NCI-H2029 (cell line): ENCODE measurements at places on chromosomes 13 and 19.

DNA sequence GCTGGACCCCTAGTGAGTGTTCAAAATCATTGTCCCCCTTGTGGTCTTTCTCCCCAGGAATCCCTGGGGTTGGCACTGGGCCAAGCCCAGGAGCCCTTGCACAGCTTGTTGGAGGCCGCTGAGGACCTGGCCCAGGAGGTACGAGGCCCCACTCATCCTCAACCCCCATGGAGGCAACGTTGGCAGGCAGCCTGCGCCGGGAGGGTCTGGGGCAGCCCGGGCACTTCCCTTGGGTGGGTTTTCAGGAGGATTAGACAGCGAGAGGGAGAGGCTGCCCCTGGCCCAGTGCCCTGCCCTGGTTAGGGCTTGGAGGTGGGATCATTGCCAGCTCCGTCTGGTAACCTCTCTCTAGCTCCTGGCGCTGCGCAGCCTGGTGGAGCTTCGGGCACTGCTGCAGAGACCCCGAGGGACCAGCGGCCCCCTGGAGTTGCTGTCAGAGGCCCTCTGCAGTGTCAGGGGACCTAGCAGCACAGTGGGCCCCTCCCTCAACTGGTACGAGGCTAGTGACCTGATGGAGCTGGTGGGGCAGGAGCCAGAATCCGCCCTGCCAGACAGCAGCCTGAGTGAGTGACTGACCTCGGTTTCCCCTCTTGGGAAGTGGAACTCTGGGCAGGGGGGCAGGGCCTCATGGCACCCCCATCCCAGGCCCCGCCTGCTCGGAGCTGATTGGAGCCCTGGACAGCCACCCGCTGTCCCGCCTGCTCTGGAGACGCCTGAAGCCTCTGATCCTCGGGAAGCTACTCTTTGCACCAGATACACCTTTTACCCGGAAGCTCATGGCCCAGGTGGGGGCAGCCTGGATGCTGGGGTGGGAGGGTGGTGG lies 3.0 kb downstream of the ABCA7 start:
- peak; percentile 69 for DNase-seq

DNA sequence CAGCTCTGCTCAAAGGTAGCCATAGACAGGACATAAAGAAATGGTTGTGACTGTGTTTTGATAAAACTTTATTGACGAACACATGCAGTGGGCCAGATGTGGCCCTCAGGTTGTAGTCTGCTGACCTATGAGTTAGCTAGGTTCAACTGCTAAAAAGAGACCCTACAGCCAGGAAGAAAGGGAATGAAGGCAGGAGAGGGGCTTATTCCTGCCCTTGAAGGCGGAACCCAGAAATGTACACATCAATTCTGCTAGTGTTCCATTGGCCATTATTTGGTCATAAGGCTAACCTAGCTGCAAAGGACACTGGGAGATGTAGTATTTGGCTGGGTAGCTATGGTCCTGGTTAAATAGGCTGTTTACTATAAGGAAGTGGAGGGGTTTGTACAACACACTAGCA lies 18.0 kb downstream of the APBA3 start:
- no peak for DNase-seq

DNA sequence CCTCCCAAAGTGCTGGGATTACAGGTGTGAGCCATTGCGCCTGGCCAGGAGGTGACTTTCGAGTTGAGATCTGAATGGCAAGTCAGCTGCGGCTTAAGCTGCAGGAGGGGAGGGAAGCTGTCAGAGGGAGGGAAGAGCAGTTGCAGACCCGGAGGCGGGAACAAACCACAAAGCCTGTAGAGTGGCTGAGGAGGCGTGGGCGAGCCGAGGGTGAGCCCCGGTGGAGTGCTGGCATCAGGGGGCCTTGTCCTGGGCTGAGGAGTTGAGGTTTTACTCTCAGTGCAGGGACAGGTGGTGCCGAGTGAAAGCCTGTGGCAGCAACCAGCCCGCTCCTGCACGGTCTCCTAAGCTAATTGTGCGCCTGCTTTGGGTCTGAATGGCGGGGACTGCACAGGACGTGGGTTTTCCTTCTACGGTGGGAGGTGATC lies 24.2 kb downstream of the PPP1R37 start:
- DNase-seq: peak; percentile 78

GRCh38 chr13:51501096-51501495 lies 48.3 kb upstream of the INTS6 start:
- DNase-seq: no peak

- no peak for DNase-seq
Observed at GRCh38 chr13:26600343-26600742, 42.9 kb downstream of the WASF3 start.

DNA sequence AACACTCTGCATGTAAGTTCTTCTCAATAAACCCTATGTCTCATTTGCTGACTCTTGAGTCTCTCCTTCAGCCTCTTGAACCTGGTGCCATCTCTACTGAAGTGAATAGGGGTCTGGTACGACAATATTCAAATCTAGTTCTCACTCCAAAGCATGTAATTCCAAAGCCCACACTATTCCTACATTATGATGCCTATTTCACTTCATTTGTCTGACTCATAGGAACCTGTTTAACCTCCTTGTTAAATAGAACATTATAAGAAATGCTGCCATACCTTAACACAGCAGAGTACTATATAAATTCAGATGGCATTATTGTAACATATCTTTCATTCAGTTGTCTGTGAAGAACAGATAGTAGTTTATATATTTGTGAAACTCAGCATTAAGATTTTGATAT lies 67.1 kb downstream of the STARD13 start:
- no peak for DNase-seq

DNA sequence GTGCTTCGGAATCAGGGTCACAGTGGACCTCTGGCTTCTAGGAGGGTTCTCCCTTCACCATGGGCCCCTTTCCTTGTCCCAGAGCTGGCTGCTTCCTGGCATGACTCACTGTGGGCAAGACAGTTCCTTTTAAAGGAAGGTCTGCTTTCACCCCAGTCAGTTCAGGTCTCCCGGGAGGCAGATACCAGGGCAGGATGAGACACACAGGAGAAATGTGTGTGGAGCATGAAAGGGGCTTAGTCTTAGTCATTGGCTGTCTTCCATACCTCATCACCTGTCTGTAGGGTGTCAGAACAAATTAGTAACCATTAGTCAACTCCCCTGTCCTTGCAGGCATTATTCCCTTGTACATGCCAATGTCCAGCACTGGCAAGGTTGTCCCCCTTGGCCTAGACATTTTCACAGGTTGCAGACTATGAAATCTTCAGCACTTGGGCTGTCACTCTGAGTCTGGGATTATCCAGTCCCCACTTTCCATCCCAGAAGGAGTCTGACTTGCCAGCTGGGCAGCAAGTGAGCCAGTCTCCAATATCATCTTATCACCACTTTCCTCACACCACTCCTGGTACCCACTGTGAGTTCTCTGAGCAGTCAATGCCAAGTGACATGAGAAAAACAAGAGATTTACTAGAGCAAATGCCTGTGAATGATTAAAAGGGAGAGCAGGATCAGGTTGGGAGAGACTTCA lies 76.8 kb upstream of the MEDAG start:
- DNase-seq: no peak

GRCh38 chr19:2014131-2014571 lies 1.4 kb downstream of the BTBD2 start:
- no peak for DNase-seq

GRCh38 chr19:17125062-17125727 lies 49.6 kb downstream of the MYO9B start:
- no peak for DNase-seq

DNA sequence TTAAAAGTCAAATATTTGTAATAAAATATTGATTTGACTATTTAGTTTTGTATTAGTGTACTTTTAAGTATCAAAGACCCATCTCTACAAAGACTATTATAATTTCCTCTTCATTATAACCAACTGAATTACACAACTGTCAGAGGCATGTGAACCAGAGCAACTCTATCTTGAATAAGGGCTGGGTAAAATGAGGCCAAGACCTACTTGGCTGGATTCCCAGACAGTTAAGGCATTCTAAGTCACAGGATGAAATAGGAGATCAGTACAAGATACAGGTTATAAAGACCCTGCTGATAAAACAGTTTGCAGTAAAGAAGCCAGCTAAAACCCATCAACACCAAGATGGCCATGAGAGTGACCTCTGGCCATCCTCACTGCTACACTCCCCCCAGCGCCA lies 36.2 kb upstream of the ATP12A start:
- no peak for DNase-seq

DNA sequence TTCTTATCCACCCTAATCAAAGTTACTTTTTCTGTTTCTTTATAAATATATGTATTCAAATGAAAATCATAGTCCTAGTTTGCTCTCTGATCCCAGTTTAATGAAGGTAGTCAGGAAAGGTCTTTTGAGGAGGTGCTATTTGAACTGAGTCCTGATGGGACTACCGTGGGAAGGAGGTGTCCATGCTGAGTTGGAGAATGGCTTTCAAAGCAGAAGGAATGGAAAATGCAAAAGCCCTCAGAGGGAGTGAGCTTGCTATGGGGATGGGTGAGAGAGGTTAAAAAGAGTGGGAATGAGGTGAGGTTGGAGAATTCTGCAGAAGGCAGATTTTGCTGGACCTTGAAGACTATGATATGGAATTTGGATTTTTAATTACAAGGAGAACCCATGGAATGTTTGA lies 193.6 kb downstream of the GPC6 start:
- no peak for DNase-seq

DNA sequence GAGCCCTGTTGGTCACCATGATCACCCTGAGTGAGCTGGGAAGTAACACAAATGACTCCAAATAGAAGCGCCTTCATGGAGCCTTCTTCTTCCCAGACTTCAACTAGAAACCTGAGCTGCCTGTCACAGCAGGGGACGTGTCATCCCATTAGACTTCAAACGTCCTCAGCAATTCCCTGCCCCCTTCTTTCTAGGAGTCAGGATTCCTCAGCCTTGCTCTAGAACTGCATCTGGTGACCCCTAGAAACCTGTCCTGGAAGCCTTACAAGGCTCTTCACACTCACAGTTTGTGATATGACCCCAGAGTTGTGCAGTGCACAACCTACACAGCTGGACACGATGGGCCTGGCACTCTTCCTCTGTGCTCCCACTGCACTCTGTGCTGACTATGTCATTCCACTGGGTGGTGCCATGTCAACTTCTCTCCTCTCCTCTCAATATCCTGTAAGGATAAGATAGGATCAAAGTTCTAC lies 23.6 kb upstream of the TTYH1 start:
- no peak for DNase-seq

- no peak for DNase-seq
Observed at GRCh38 chr13:37884674-37885073, 15.1 kb upstream of the TRPC4 start.

GRCh38 chr13:72643311-72643989 lies 84.0 kb downstream of the MZT1 start:
- DNase-seq: no peak

DNA sequence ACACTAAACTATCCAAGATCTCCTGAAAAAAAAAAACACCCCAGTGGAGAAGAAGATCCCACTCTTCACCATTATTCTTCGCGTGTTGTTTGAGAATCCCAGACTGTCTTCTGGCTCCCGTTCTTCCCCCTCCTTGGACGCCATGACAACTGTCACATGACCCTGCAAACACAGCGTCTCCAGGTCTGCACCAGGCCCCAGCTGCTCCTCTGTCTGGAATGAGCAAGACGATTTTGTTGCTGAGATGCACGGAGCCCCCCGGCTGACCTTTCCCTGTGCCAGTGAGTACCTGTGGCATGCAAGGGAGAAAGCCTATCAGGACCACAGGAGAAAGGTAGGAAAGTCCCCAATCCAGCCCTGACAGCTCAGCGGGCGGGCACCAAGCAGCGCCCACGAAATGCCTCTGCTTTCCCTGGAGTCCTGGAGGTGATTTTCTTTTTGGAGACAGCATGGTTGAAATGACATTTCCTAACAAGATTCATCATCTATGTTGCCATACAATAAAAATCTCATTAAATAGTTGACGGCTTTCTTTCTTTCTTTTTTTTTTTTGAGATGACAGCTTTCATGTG lies at the start of gene CFAP97D2:
Gene CFAP97D2 (plus strand): TSS at position 171 of the 572 bp plus-strand sequence. CDS start 74 bp downstream, at position 245.
- no peak for DNase-seq

GRCh38 chr13:47519626-47520025 lies 481.4 kb downstream of the SUCLA2 start:
- DNase-seq: no peak

DNA sequence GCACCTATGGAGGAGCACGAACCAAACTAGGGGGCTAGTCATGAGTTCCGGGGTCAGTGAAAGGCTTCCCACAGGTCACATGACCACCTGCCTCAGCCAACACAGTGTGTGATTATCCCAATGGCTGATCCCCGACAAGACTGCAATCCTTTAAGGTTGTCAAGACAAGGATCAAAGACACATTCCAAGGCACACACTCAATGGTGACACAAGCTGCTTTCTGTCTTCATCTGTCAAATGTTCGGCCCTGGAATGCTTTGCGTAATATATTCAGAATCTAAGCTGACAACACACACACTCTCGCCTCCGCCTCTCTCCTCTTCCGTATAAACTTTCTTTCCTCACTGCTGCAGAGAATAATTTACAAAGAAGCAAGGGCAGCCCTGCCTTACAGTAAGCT lies 11.7 kb downstream of the RANBP3 start:
- no peak for DNase-seq

DNA sequence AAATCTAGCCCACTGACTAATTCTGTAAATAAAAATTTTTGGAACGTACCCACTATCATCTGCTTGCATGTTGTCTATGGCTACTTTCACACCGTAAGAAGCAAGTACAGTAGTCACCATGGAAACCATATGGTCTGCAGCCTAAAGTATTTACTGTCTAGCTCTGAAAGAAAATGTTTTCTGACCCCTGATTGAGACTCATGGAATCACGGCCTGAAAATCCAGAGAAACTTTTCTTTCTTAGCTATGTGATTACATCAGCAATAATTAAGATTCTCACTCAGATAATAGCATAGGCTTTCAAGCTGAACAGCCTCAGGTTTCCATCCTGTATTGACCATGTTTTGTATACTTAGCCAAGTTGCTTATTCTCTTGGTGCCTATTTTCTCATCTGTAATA lies 264.6 kb downstream of the NHLRC3 start:
- no peak for DNase-seq

- DNase-seq: no peak
Observed at GRCh38 chr19:43595605-43595998, 332 bp downstream of the IRGQ start.

- no peak for DNase-seq
Observed at GRCh38 chr13:46831588-46832194, 34.7 kb upstream of the ESD start.

DNA sequence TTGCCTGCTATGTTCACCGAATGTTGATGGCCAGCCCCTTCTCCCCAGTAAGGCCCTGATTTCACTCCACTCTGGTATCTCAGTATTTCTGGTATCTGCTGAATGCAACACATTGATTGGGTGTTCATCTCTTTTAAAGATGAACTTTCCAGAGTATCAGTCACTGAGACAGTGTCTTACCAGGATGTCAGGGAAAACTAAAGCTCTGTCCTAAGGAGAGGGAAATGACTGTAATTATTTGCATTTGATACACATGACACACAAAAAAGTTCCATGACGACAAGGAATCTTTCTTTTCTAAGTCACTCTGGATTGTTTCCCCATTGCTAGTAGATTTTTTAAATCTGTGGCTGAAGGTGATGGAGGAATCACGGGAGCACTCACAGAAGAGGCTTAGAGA lies 2.2 kb downstream of the GPC5 start:
- DNase-seq: no peak
